ENCODE measurements at places on chromosomes 16 and 17.

DNA sequence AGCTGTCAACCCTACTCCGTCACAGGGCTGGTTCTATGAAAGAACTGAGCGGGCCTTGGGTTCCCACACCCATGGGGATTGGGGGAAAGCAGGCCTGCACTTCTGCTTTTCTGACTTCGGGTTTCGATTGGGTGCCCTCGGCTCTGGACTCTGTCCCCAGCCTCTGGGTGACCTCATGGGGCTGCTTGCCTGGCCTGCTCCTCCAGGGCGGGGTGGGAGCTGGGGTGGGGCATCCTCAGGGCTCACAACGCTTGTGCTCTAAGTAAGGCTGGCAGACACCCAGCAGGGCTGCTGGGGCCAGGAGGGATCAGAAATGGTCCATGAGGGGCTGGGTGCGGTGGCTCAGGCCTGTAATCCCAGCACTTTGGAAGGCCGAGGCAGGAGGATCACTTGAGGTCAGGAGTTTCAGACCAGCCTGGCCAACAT lies 19.2 kb downstream of the ARHGAP27 start:
- no peak for DNase-seq

- no peak for DNase-seq
These were observed 188.6 kb upstream of the PSMD7 start for GRCh38 chr16:74107795-74108610.

- DNase-seq = no peak
These were observed 168.2 kb upstream of the TNRC6C start for GRCh38 chr17:77790143-77790829.

- no peak for DNase-seq
These were observed 325.8 kb downstream of the CBLN1 start for GRCh38 chr16:48955837-48956236.

DNA sequence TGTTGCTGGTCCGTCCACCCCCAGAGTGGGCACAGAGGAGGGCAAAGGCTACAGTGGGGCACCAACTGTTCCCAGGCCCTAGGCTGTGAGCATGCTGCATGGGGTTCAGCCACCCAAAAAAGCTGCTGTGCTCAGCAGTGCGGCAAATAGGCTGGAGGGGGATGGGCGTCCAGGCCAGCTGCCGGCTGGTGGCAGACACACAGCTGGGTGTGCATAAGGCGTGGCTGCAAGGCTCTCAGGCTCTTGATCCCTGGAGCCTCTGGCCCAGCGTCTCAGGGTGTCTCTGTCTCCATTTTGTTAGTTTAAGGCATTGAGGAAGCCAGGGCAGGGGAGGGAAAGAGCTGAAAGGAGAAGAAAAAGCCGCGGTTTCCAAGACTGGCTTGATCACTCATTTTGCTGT lies 8.8 kb downstream of the RPL19 start:
- DNase-seq = no peak

GRCh38 chr17:15931394-15931793 lies 13.5 kb upstream of the ADORA2B start:
- DNase-seq = no peak

DNA sequence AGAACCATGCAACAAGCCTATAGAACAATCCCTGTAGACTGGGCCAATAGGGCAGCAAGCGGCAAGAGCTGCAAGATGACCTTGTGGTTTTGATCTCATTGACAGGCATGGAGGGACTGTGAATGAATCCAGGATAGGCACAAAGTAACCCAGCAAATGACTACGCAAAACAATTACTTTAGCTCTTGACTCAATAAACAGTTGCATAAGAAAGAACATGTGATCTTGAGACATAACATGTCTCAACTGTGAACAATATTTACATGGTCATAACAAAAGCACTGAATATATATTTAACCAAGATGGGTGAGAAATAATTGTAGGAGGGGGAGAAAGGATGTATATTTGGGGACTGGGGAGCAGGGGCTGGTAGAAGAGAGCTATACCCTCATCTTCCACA lies 313.7 kb upstream of the CDH5 start:
- DNase-seq = no peak

Data from AG08395 (cell line).